M059J (cell line): ENCODE measurements at places on chromosomes 6 and 20. TPM values are rescaled to one million over a fixed set of nuclear protein-coding genes. Genes with fewer than 3 reads are reported as not detected.
A peak's percentile ranks its signal among the peaks of the same experiment; 100 is the strongest.

The PLEKHG1 gene
- not detected in 2 replicates for total RNA-seq

The MAS1 gene
- total RNA-seq: not detected in 2 replicates

DNA sequence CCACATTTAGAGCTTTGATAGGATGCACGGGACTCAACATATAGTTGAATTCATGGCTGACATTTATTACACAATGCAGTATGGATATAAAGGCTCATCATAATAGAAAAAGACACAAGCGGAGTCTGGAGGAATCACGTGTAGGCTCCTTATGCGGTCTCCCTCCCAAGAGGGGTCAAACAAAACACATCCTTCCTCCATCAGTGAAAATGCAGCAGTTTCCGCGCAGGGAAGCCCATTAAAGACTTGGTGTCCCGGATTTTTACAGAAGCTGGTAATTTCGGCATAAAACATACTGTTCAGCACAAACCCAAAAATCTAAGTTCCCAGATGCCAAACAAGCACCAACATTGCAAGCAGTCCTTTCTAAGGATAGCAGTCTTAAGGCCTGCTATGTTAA, 1.1 kb downstream of the USP45 start:
- no peak for DNase-seq

The TSHZ2 gene
- 5.5 and 11.9 TPM in 2 replicates for total RNA-seq

DNA sequence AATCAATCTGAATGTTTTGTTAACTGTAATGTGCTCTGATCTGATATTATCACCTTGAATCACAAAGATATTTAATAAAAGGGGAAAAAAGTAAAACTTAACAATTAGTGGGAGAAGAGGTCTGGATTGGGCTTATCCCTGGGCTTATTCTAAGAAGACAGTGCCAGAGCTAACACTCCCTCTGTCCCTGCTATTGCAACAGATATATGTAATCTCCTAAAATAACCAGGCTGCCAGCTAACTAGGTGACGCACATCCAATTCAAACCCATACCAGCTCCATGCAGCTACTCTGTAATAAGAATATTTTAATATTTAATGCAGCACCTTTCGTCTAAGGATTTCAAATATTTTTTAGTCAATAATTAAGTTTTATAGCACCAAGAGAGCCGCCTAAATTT, 330.1 kb upstream of the MARCKS start:
- DNase-seq: no peak

DNA sequence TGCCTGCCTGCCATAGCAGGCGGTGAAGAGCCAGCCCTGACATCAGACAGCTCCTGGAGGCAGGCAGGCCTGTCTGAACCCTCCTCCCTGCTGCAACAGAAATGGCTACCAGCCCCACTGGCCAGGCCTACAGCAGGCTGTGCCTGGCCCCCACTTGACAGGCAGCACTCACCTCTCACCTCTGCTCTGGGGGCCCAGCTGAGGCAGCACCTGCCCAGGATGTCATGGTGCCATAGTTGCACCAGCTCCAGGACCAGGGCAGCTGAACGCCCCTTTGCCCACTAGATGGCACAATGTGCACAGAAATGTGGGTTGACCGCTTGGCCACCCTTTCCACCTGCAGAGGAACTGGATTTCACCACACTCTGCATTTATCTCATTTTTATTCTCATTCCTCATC, 30.6 kb downstream of the MRPL14 start:
- DNase-seq: peak; percentile 77

DNA sequence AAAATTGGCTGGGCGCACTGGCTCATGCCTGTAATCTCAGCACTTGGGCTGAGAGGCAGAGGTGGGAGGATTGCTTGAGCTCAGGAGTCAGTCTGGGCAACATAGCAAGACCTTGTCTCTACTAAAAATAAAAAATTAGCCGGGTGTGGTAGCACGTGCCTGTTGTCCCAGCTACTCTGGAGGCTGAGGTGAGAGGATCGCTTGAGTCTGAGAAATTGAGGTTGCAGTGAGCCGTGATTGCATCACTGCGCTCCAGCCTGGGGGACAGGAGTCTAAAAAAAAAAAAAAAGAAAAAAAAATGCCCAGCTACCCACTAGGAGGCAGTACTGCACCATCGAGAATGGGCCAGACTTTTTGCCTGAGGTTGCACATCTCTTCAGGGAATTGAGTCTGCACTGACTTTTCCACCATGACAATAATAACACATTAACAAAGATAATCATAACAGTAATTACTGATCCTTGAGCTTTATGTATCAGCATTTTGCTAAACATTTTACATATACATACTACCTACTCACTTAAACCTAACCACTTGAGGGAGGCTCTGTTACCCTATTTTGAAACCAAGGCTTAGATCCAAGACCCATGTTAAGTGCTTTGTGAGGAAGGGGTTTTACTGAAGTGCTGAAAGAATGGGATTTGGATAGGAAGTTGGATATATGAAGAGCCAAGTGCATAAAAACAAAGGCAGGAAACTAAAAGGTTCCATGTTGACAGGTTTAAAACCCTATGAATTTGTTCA, 21.0 kb downstream of the SRSF3 start:
- DNase-seq: peak; percentile 68

The OPN5 gene
- total RNA-seq: not detected in 2 replicates

DNA sequence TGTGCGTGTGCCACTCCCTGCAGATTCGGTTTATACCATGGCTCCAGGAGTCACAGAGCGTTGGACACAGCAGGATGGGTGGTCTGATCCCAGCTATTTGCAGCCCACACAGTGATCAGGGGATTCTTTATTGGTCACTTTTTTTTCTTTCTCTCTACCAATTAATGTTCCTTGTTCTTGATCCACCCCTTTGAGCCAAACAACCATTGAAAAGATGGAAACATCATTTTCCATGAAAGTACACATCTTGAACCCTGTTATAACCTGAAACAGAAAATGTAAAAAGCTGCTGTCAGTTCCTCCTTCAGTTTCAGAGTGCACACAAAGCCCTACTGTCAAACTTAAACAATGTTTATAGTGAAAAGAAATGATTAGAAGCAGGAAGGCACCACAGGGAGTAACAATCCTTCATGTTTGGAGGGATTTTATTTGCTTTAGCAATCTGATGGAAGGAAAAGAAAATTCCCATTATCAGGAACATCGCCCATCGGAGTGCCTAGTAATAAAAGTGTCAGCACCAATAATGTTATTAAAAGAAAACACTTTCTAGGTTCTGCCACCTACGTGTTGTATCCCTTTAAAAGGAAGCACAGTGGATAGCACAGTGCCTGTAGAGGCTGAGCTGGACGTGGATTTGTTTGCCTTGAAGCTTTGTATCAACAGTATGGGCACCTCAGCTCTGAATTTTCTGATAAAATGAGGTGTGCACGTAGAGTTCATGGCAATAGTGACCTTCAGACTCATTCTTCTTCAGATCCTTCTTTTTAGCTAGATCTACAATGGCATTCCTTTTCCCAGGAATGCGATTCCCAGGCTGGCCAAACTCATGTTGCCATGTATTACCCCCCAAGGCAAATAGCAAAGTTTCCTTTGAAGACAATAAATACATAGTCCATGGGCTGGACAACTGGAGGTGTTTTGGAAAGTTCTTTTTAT, 16.1 kb upstream of the THBD start:
- DNase-seq: no peak

The HSPA12B gene
- 0.05 TPM in 1 of 2 replicates, not detected in the other for total RNA-seq

The HTR1B gene
- total RNA-seq: not detected in 2 replicates

- DNase-seq: no peak
Observed at GRCh38 chr20:41499064-41499463, 119.1 kb downstream of the CHD6 start.

- no peak for DNase-seq
Observed at GRCh38 chr6:151096255-151096612, 143.5 kb upstream of the AKAP12 start.

DNA sequence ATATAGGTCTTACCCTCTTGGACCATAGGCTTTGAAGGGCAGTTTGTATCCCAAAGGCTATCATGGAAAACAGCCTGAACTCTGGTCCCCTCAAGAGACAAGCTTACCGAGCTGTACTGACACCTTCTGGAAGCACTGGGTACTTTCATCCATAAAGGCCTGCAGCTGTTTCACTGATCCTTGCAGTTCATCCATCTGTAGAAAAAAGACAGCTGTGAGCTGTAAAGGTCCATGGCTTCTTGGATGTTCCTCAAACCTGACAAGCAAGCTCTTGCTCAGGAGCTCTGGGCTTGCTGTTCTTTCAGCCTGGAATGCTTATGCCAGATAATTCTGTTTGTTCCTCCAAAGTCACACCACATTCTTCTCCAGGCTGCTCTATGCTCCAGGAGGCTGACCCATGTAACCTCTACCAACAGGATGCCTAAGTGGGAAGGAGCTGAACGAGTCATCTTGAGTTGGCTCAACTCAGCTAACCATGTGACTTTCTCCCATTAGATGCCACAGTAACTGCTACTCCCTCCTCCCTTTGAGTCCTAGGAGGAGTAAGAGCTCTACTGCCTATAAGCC, 8.8 kb upstream of the NDRG3 start:
- peak; percentile 80 for DNase-seq

GRCh38 chr6:72272958-72273357, 348.9 kb upstream of the KCNQ5 start:
- DNase-seq: peak; percentile 46

The CTAGE9 gene
- 0.27 TPM in 1 of 2 replicates, not detected in the other for total RNA-seq

GRCh38 chr6:136225496-136225895, 24.6 kb downstream of the MTFR2 start:
- DNase-seq: peak; percentile 41

The SLC9A8 gene
- 6.0 and 9.0 TPM in 2 replicates for total RNA-seq

- no peak for DNase-seq
Observed at GRCh38 chr6:152160346-152160745, 352.9 kb downstream of the ESR1 start.

- peak; percentile 95 for DNase-seq
Observed at GRCh38 chr20:32354592-32355416, 3.3 kb upstream of the ASXL1 start.

The UBD gene
- total RNA-seq: 0.17 TPM in 1 of 2 replicates, not detected in the other
